ENCODE measurements at places on chromosomes 5 and 9.
A peak's percentile ranks its signal among the peaks of the same experiment; 100 is the strongest.

DNA sequence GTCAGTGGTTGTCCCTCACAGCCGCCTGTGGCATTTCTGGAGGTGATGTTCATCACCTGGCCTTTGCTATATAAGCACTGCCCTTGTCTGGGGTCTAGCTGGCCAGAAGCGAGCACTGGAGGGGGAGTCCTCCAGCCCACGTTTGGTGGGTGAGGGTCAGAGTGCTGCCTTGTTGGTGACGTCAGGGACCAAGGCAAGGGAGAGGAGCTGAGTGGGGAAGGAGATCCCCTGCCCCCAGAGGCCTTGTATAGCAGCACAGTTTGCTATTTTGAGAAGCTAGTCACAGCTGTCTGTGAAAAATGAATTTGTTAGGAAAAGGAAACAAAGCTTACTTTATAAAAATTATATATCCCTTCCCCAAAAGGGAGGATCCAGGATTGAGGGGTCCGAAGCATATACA lies 49.8 kb downstream of the SYK start:
- DNase-seq = no peak

DNA sequence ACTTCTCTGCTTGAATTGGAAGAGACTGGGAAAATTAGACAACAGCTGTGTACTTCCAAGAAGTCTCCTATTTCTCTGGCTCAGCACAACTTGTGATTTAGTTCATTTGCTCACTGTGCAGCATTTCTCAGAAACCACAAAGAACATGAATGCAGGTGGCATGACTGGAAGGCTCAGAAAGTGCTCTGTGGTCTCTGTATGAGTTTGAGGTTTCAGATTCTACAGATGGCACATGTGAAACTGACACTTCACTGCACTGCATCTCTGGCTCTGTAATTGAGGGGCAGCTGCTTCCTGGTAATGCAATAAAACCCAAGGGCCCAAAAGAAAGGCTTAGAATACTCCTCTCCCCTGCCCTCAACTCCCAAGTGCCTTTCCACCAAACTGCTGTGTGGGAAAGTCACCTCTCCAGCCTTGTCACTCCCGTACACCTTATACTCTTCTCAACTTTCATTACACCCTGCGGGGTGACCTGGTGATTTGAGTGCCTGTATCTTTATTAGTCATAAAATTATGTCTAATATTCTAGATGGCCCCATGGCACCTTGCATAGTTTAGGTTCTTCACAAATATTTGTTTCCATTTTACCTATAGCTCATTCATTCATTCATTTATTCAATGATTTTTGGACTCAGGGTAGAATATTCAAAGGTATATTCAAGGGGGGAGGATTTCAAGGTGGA lies 82.5 kb downstream of the ESM1 start:
- no peak for DNase-seq

DNA sequence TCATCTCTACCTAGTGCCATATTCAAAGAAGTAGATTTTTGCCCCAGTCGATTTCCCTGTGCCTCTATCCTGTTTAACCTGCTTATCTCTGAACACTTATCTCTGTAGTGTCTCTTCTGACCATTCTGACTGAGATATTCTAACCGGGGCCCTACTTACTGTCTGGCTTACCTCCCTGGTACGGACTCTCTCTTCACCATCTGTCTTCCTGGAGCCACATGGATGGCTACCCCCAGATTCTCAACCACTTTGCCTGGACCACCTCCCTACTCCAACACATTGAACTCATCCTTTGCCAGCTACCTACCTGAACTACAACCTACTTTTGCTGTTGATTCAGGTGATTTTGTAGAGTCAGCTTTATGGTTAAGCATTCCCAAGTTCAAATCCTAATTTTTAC lies 397.4 kb upstream of the SLC24A2 start:
- DNase-seq = no peak

- peak; percentile 87 for DNase-seq
Observed at GRCh38 chr5:132221781-132222648, 5.6 kb downstream of the P4HA2 start.

DNA sequence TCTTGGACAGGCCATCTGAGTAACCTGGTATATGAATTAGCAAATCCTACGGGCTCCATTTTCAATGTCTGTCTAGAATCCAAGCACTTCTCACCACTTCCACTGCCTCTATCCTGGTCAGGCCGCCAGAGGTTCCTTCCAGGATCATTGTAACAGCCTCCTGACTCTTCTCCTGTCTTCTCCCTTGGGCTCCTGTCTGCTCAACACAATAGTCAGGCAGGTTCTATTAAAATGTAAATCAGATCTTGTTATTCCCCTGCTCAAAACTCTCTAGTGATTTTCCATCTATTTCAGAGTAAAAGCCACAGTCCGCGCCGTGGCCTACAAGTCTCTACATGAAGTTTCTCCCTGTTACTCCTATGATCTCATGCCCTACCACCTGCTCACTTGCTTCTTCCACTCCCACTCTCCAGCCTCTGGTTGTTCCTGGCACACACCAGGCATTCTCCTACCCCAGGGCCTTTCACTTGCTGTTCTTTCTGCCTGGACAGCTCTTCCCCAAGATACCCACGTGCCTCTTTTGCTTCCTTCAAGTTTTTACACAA lies 21.7 kb downstream of the ZNF366 start:
- no peak for DNase-seq

GRCh38 chr5:109191153-109191558 lies 218.6 kb downstream of the PJA2 start:
- no peak for DNase-seq

DNA sequence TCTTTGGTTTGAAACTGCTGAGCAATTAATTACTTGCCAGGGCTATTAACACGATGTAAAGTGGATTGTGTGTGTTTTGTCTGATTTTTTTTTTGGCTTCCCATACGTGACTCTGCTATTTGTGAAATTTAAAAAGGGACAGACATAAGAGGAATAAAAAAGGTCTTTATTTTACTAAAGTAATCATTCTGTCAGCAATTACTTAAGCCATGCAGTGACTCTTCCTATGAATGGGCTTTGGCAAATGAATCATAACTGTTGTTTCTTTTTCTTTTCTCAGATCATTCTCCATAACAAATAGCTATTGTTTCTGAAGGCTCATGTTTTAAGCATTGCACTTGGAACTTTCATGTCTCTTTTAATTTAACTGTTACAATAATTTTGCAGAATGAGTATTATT lies 461.3 kb upstream of the RORB start:
- DNase-seq = no peak

- DNase-seq = no peak
Observed at GRCh38 chr9:87337335-87338087, 160.2 kb upstream of the DAPK1 start.

- DNase-seq = no peak
Observed at GRCh38 chr5:142716963-142717362, 31.1 kb upstream of the FGF1 start.

GRCh38 chr9:254516-254915 lies 39.9 kb downstream of the DOCK8 start:
- no peak for DNase-seq

- DNase-seq = no peak
Observed at GRCh38 chr5:93748875-93749397, 7.5 kb upstream of the POU5F2 start.

- no peak for DNase-seq
Observed at GRCh38 chr5:132094393-132095076, 20.9 kb downstream of the CSF2 start.

GRCh38 chr9:10436756-10437155 lies 176.0 kb downstream of the PTPRD start:
- DNase-seq = no peak

- DNase-seq = no peak
Observed at GRCh38 chr5:173712609-173713175, 96.2 kb upstream of the BOD1 start.

Data from urinary bladder (tissue), 4 donors.